ENCODE measurements at places on chromosomes 16 and 17. TPM values are rescaled to one million over a fixed set of nuclear protein-coding genes. Genes with fewer than 3 reads are reported as not detected.

The OR4D1 gene
- not detected for total RNA-seq

The CCT6B gene
- 6.3 TPM for total RNA-seq

The DYNLRB2 gene
- 4.8 TPM for total RNA-seq

The MT1X gene
- total RNA-seq: 110 TPM

The SMIM36 gene
- not detected for total RNA-seq

The TMEM235 gene
- not detected for total RNA-seq

The KRT20 gene
- total RNA-seq: 4.7 TPM

The NOTUM gene
- total RNA-seq: 4.0 TPM

GRCh38 chr17:8223356-8224126, 13.2 kb upstream of the AURKB start:
- peak; percentile 75 for DNase-seq

GRCh38 chr17:73944366-73944765, 259.1 kb upstream of the RPL38 start:
- DNase-seq: no peak

DNA sequence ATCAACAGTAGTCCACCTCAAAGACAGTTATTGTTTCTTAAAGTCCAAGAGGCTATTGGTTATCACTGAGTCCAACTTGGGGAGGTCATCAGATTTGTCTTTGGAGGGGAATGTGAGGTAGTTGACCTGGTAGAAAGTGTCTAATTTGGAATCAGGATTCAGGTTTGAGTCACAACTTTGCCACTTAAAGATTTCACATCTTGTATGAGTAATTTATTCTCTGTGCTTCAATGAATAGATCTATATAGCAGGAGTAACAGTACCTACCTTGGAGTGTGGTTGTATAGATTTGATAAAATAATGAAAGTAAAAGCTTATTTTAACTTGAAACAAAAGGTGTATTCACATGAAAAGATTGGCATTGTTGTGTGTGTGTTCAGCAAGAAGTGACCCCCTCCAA, 119.3 kb upstream of the TBX2 start:
- DNase-seq: no peak

DNA sequence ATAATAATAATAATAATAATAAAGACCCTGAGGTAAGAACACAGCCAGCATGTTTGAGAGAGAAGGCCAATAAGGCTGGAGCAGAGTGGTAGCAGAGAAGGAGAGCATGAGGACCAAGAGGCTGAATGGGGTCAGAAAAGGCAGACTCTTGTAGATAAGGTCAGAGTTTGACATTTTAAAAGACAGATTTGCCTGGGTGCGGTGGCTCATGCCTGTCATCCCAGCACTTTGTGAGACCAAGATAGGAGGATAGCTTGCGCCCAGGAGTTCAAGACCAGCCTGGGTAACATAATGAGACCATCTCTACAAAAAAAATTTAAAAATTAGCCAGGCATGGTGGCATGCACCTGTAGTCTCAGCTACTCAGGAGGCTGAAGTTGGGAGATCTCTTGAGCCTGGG, 11.0 kb upstream of the WFIKKN2 start:
- no peak for DNase-seq

DNA sequence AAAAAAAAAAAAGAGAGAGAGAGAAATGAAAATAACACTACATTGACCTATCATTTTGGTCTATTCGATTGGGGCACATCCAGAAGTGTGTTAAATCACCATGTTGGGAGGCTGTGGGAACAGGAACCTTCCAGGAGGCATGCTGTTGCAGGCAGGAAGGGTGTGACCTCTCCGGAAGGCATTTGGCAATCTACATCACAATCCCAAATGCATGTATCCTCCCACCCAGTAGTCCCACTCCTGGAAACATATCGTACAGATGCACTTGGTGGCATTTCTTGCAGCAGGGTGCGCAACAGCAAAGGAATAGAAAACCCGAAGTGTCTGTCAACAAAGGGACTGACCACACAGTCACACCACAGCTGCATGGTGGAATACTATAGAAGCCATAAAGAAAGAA, 7.9 kb downstream of the PLLP start:
- no peak for DNase-seq

DNA sequence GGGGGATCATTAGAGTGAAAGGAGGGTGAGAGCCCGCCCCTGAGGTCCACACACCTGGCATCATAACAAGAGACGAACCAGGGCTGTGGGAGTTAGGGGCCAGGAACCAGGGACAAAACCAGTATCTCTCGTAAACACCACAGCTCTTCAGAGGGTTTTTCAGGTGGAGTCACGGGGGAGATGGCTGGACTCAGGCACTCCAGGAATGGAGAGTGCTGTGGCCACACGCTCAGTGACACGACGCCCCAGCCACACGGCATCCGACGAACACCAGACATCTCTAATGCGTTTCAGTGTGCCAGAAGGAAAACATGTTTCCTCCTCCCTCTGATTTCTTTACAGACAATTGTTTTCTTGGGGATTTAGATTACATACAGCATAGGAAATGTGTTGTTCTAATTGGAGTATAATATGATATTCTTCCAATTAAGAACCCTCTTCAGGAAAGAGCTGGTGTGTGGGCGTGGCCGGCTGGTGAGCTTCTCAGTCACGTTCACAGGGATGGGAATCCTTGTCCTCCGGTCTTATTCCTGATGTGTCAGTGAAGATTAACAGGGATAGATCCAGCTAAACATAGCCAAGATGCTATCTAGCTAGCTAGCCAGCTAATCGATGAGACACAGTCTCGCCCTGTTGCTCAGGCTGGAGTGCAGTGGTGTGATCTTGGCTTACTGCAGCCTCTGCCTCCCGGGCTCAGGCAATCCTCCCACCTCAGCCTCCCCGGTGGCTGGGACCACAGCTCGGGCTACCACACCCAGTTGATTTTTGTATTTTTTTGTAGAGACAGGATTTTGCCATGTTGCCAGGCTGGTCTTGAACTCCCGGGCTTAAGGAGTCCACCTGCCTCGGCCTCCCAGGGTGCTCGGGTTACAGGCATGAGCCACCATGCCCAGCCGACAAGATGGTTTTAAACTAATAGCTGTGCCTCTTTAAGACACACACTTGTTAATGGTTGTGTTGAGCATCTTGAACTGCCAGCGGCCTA, 98.6 kb downstream of the BANP start:
- no peak for DNase-seq

DNA sequence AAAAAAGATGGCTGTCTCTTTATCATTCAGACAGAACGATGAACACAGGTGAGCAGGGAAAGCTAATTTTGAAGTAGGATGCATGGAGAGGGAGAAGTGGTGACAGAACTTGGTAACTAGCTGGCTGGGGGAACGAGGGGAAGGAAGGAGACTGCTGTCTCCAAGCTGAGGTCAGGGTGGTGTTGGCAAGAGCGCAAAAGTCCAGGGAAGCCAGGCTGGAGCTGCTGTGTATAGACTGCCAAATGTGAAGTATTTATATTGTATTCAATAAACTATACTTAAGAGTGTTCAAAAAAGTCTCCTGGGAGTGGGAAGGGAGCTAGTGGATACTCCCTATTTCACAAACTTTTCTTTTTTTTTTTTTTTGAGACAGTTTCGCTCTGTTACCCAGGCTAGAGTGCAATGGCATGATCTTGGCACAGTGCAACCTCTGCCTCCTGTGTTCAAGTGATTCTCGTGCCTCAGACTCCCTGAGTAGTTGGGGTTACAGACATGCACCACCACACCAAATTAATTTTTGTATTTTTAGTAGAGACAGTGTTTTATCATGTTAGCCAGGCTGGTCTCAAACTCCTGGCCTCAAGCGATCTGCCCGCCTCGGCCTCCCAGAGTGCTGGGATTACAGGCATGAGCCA, 8.2 kb downstream of the TMEM106A start:
- peak; percentile 23 for DNase-seq

- no peak for DNase-seq
Observed at GRCh38 chr17:35372846-35373533, 431 bp downstream of the SLFN11 start.

DNA sequence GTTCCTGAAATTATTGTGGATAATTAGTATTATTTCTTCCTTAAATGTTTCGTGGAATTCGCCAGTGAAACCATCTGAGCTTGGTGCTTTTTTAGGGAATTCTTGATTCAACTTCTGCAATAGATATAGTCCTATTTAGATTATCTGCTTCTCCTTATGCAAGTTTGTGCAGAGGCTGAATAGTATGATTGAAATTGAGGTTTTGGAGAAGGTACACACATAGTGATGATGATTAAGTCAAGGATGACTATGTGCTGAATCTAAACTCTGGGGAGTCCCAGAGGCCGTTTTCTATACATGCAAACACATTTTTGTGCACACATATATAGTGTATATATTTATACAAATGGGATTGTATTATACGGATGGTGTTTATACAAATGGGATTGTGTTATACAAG, 5.2 kb upstream of the MYH4 start:
- no peak for DNase-seq

GRCh38 chr17:50957600-50958575, 91.7 kb upstream of the TOB1 start:
- DNase-seq: no peak

- DNase-seq: no peak
Observed at GRCh38 chr17:77366558-77367245, 225.9 kb downstream of the SEC14L1 start.

DNA sequence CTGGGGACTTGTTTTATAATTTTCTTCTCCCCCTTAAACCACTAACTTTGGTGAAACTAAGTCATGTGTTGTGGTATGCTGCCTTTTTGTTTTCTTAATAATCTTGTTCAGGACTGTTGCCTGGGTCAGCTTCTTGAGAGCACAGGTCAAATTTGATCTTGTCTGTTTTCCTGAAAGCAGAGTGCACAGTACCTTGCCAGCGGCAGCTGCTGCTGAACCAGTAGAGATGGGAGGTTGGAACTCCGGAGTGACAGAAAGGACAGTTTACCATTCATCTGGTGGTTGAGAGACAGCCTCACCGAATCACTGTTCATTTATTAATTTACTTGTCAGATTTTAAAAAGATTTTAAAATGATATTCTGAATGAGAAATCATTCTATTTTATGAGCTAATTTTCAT, 125.0 kb downstream of the PHKB start:
- DNase-seq: no peak

- DNase-seq: no peak
Observed at GRCh38 chr17:50527155-50527762, 5.3 kb upstream of the EPN3 start.

DNA sequence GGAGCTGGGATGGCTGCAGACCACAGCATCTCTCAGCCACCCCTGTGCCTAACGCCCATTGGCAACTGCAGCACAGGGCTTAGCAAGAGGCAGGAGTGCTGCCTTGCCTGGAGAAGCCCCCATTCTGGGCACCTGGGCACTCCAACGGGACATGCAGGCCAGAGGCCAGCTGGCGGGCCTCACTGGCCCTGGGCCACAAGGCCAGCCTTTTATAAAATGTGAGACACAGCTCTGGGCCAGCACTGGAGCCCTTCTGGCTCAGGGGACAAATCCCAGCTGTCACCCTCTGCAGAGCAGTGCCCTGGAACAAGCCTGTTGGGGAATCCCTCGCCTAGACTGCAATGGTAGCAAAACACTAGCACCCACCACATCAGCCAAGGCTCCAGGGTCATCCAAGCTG, 171.8 kb downstream of the WSCD1 start:
- no peak for DNase-seq

- DNase-seq: no peak
Observed at GRCh38 chr17:73731733-73732132, 87.5 kb upstream of the SDK2 start.

DNA sequence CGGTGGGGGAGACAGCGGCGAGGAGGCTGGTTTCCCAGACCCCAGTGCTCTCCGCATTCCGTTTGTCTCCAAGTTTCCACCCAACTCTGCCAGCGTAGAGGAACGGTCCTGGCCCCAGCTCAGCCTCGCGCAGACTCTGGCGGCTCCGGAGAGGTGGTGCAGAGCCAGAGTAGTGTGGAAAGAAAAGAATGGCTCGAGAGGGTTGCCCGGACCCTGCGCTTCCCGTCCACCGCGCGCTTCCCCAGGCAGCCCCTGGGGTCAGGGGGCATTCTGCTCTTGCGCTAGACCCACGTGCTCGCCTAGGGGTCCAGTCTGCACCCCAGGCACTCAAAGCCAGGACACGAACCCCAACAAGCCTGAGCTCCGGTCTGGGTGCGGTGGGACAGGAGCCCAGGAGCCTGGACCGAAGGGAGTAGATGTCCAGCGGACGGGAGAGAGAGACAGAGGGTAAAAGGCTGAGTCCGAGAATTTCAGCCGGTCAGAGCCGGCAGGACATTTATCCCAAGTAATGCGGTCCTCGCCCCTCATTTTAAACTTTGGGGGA, 3.8 kb downstream of the PMP22 start:
- peak; percentile 57 for DNase-seq

DNA sequence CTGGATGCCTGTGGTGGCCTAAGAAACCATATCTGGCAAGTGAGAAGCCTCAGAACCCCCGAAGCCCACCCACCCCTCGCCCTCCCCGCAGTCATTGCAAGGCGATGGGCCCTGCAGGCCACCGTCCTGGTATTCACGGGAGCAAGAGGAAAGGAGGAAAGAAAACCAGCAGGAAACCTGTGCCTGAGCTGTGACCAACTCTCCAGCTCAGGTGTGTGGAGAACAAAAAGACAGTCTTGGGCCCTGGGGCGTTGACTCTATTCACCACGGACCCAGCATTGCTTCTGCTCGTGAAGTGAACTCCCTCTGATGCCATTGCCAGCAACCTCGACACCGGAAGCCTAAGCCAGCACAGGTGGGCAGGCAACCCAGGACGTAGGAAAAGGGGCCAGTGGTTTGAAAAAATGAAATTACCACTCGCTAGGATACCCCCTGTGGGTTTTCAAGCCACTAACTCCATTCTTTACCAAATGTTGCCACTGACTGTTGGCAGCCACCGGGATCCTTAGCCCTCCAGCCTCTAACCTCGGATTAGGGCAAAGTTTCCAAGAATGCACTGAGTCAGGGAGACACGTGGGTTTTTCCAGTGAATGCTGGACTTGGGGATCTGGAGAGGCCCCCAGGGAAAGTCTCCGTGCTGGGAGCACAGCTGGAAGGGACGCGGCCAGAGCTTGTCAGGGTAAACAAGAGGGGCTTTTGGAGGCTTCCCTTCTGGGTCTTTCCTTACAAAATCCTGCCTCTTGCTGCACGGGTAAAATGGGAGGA, 25.1 kb downstream of the FA2H start:
- DNase-seq: no peak

DNA sequence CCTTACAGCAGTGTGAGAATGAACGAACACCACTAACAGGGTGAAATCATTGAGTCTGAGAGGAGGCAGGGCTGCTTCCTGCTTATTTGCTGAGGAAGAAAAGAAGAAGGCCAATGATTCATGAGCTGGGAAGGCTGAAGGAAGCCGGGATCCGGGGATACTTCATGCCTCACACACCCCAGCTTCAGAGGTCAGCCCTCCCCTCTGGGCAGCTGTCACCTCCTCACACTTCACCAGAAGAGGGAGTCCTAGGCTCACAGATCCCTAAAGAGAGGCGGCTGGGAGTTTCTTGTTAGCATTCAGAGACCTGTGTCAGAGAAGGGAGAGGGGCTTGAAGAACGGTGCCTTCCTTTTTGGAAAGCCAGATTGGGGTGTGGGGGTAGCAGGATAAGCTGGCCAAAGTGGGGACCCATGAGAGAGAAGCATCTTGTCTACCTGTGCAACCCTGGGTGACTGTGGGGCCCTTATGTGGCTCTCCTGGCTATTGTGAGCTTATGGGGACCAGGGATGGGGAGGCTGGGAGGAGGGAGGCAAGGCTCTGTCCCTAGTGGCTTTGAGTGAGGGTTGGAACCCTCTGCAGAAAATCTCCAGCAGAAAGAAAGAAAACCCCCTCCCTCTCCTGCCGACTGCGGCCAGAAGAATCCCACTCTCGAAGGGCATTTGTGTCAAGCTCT, 94.6 kb downstream of the RGS9 start:
- DNase-seq: peak; percentile 47

Measured in ureter (tissue), 1 donor.